ENCODE measurements at places on chromosomes 7 and 10.

GRCh38 chr10:101781984-101782810, 1.0 kb downstream of the NPM3 start:
- H3K4me1 ChIP-seq, result peaks cover 50% of the 10 kb centered on the region
- DNase-seq, result no peak
- H3K36me3 ChIP-seq, result peaks cover 7% of the 10 kb centered on the region
- H3K27ac ChIP-seq, result no peak overlapping the region
- peaks cover 22% of the 10 kb centered on the region for H3K27me3 ChIP-seq

DNA sequence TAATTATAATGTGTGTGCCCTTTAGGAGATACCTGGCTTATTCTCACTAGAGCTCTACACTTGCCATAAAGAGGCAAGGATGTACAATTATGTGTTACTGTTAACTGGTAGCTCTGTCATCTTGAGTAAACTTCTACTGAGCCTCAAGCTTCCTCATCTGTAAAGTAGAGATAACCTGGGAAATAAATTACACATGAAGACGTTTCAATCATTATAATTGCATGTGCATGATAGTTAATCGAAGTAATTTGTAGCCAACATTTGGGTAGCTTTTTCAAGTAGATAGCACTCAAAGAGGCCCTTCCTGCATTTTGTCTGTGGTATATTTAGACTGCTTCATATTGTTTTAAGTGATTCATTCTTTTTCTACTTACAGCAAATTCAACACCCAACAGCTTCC, 2.4 kb downstream of the CCT6A start:
- H3K27me3 ChIP-seq, result no peaks in the 10 kb centered on the region
- H3K27ac ChIP-seq, result 0 out of 2 replicates have a peak overlapping the region, but pooled peaks have one; percentile 5
- peaks cover 60% of the 10 kb centered on the region for H3K36me3 ChIP-seq
- no peak overlapping the region for H3K4me3 ChIP-seq
- DNase-seq, result no peak

DNA sequence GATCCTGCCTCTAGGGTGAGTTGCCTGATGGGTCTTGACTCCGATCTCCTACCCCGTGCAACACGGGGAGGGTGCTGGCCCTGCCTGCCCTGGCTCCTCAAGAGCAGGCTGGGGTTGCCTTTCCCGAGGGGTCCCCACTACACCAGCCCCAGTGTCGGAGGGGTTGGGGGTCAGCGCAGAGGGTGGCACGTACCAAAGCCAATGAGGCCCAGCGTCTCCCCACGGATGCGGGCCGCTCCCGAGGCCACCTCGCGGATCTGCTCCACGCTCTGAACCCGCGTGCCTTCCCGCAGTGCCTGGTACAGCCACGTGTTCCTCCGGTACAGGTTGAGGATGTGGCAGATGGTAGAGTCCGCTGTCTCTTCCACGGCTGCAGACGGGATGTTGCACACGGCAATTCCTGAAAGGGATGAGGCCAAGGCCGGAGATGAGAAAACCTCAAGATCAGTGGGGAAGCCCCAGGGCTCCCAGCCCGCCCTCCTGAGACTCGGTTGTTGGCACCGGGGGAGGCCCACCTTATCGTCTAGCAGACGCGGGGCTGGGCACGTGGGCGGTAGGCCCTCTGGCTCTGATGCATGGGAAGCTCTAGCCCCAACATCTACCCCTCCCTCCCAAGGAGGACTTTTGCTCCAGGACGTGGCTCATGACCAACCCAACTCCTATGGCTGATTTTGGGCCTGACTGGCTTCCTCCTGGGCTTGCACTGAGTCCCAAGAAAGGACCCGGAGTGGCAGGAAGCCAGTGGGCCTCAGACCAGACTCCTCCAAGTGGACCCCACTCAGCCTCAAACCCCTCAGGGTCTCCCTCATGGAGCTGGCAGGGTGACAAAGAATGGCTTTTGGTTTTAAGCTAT, 56.1 kb downstream of the ZRANB1 start:
- H3K4me3 ChIP-seq, result no peak overlapping the region
- no peaks in the 10 kb centered on the region for H3K27me3 ChIP-seq
- peak overlapping the region; percentile 39 for H3K27ac ChIP-seq
- peaks cover 19% of the 10 kb centered on the region for H3K36me3 ChIP-seq
- no peak for DNase-seq
- no peaks in the 10 kb centered on the region for H3K4me1 ChIP-seq

- H3K27me3 ChIP-seq, result no peaks in the 10 kb centered on the region
- H3K4me3 ChIP-seq, result peak overlapping the region; percentile 67
- H3K27ac ChIP-seq, result peak overlapping the region; percentile 97
- peak; percentile 41 for DNase-seq
- peaks cover 17% of the 10 kb centered on the region for H3K4me1 ChIP-seq
- H3K36me3 ChIP-seq, result no peaks in the 10 kb centered on the region
Observed at GRCh38 chr10:63268149-63268797, 135.1 kb downstream of the NRBF2 start.

DNA sequence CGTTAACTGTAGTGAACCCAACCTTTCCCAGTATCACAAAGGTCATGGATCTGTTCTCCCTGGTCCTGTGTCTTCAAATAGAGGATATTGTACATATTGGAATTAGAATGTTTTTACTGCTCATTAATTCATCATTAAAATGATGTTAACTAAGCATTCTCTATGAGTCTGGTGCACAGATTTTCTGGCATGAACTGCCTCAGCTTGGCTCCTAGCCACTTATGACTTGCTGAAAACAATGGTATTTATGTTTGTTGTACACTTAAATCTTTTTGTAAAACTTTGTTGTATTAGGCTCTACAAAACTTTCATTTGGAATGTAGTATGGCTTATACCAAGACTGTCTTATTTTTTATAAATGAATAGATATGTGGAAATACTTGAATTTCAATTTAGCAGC, 329.4 kb downstream of the TFEC start:
- DNase-seq, result no peak
- no peaks in the 10 kb centered on the region for H3K36me3 ChIP-seq
- H3K27ac ChIP-seq, result no peak overlapping the region

DNA sequence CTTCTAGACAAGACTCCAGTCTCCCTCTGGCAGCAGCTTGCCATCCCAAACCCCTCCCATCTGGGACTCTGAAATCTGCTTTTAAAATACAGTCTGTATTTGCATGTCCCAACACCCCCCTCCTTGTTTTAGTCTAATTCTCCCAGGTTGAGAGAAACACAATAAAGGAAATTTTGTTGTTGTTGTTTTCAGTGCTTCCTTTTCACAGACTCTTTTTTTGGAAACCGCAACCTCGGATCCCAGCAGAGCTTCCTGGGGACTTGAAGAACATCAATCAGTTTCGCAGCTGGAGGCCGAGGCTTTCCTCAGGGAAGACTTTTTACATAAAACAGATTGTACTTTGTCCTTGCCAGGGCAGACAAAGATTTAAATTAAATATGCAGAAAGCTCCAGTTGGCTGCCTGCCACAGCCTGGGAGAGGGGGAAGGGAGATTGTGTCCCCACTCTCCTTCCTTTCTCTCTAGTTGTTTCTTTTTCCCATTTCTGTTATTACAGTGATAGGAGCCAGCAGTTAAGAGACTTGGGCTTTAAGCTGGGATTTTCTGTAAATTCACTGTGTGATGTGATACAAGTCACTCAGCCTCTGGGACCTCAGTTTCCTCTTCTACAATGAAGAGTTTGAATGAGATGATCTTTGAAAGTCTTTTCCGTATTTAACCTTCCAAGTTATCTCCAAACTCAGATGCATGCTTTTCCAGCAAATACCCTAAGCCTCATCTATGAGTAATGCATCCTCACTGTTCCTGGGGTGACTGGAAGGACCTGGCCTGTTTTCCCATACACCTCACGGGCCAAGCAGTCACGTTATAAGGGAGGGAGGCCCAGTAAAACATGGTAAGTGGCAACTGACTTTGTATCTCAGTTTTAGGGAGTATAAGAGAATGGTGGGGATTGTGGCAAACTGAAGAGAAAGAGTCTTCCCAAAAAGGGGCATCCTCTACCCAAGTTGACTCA, 192.3 kb downstream of the REEP3 start:
- H3K36me3 ChIP-seq, result no peaks in the 10 kb centered on the region
- H3K27ac ChIP-seq, result peak overlapping the region; percentile 90
- no peaks in the 10 kb centered on the region for H3K27me3 ChIP-seq
- peaks cover 54% of the 10 kb centered on the region for H3K4me1 ChIP-seq

GRCh38 chr7:43925984-43926797, at the start of gene UBE2D4:
UBE2D4 (plus strand) TSS chr7:43926436; CDS start chr7:43926533, 97 bp downstream.
- H3K27me3 ChIP-seq, result peaks cover 30% of the 10 kb centered on the region
- no peaks in the 10 kb centered on the region for H3K4me1 ChIP-seq
- H3K27ac ChIP-seq, result no peak within 1 kb of the TSS
- H3K4me3 ChIP-seq, result peak within 1 kb of the TSS; percentile 62
- no peaks in the 10 kb centered on the region for H3K36me3 ChIP-seq

DNA sequence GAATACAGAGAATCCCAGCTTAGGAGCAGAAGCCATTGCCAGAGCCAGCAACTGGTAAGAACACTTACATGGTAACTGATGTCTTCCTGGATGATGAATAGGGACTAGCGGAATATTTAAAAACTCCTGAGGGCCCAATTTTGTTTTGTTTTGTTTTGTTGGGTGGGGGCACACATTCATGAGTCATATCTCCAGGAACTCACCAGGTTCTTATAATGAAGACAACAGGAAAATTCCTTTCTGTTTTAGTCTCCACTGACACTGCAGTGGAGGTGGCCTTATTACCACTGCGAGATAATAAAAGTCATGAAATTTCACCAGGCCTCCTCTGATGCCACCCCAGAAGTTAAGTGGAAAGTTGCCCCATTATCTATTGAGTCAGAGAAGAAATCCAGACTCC, 6.6 kb upstream of the CUZD1 start:
- no peak for DNase-seq
- H3K4me1 ChIP-seq, result no peaks in the 10 kb centered on the region
- H3K27ac ChIP-seq, result no peak overlapping the region
- no peaks in the 10 kb centered on the region for H3K27me3 ChIP-seq

DNA sequence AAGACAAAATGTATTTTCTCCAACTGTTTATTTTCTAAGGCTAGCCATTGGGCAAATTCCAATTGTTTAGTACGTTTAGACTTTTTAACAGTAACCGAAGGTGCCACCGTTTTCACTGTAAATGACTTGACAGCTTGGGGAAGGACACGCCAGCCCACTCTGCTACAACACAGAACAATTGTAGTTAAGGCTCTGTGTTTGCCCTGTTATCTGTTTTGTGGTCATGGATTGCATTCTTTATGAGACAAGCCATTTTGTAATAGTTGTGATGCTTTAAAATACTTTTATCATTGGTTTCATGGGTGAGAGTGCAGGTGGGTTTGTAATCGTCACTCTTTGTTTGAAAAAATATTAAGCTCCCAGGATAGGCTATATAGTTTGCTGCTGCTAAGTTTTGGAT, 6.6 kb upstream of the PITRM1 start:
- no peak overlapping the region for H3K4me3 ChIP-seq
- H3K27ac ChIP-seq, result no peak overlapping the region
- H3K36me3 ChIP-seq, result no peaks in the 10 kb centered on the region
- no peaks in the 10 kb centered on the region for H3K4me1 ChIP-seq

- H3K36me3 ChIP-seq, result no peaks in the 10 kb centered on the region
- no peak overlapping the region for H3K27ac ChIP-seq
- DNase-seq, result peak; percentile 89
Observed at GRCh38 chr7:155533827-155534690, 12.3 kb downstream of the CNPY1 start.

DNA sequence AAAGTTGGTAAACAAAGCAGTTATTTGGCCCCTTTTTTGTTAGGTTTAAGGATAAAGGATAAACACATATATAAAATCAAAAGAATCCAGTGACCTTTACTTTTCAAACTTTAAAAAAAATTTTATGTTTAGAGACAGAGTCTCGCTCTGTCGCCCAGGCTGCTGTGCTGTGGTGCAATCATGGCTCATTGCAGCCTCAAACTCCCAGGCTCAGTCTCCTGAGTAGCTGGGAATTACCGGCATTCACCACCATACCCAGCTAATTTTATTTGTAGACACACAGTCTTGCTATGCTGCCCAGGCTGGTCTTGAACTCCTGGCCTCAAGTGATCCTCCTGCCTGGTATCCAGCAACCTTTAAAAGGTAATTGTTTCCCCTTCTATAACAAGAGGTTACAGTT, 31.3 kb downstream of the GNA12 start:
- H3K36me3 ChIP-seq, result no peaks in the 10 kb centered on the region
- H3K4me3 ChIP-seq, result no peak overlapping the region
- H3K27me3 ChIP-seq, result no peaks in the 10 kb centered on the region
- H3K27ac ChIP-seq, result peak overlapping the region; percentile 46

DNA sequence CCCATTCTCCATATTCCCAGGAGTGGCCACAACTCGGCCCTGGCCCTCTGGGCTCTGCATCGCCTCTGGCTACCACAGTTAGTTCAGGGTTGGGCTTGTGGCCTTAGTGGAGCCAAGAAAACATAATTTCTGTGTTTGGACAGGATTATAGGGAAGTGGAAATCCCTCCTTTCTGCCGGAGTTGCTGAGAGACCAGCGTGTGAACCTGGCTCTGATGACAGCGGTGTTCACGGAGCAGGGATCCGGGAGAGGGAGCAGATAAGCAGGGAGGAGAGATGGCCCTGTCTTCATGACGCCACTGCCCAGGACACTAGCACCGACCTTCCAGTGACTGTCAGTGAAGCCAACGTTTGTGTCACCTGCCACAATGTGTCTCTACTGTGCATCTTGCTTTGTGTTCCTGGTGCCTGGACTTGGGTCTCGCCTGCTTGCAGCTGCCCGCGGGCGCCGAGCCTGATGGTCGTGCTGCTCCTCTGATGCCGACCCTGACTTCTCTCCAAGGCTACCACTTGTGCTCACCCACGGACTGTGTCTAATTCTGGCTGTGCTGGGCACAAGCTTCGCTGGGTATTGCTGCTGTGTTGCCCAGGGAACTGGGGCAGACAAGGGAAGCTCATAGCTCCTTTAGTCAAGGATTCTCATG, 67.0 kb upstream of the VIPR2 start:
- no peaks in the 10 kb centered on the region for H3K36me3 ChIP-seq
- DNase-seq, result no peak
- no peak overlapping the region for H3K27ac ChIP-seq
- no peaks in the 10 kb centered on the region for H3K4me1 ChIP-seq
- no peak overlapping the region for H3K4me3 ChIP-seq
- no peaks in the 10 kb centered on the region for H3K27me3 ChIP-seq

- peaks cover 11% of the 10 kb centered on the region for H3K4me1 ChIP-seq
- H3K36me3 ChIP-seq, result peaks cover 19% of the 10 kb centered on the region
- no peak overlapping the region for H3K27ac ChIP-seq
Observed at GRCh38 chr7:116242178-116242577, 31.8 kb downstream of the TES start.

DNA sequence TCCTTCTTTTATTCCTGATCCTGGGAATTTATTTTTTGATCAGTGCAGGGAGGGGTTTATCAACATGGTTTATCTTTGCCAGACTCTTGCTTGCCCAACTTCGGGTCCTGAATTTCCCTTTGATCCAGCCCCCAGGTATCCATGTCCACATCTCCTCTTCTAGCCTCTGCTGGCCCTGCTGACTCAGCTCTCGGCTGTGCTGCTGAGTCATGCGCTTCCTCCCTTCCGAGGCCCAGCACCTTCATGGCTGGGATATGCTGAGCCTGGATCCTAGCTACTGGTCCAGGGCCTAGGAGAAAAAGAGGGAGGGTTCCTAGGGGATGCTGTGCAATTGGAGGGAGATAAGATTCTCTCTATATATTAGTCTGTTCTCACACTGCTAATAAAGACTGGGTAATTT, 380.7 kb upstream of the SHH start:
- no peak for DNase-seq
- no peaks in the 10 kb centered on the region for H3K4me1 ChIP-seq
- no peak overlapping the region for H3K27ac ChIP-seq
- peaks cover 3% of the 10 kb centered on the region for H3K36me3 ChIP-seq
- no peaks in the 10 kb centered on the region for H3K27me3 ChIP-seq

Data from GM23338 (cell line).